ENCODE measurements at places on chromosomes 5 and 9.

GRCh38 chr9:123814496-123814895, 115.4 kb downstream of the DENND1A start:
- DNase-seq = no peak

GRCh38 chr5:82886911-82887310, 190.3 kb downstream of the TMEM167A start:
- DNase-seq = no peak

DNA sequence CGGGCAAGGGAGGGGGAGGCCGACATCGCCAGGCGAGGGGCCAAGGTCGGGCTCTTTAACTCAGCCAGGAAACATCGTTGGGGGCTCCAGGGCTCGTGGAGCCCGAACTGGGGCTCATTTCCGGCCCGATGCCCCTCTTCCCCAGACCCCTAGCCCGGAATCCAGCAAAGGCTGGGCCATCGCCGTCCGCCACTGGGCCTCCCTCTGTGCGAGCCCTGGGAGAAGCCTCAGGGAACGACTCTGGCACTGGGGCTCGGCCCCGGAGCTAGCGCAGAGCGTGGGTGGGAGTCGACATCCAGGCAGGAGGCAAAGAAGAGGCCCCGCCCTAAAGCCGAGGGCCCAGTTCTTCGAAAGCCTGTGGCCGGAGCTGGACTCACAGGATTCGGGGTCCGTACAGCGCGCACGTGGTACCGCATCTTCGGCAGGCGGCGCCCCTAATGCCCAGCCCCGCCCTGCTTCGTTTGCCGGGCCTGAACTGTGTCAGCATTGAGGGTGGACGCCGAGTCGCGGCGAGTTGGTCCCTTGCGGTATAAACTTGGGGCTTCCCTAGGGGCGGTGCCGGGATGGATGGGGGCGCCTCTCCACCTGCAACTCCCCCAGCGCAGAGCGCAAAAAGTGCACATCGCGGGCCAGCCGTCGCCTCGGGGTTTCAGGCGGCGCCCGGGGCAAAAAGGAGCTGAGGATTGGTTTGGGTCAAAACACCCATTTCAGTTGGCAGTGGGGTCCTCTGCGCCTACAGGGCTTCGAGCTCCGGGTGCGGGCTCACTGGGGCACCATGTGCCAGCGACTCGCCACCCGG, 3.6 kb upstream of the PAX5 start:
- no peak for DNase-seq

DNA sequence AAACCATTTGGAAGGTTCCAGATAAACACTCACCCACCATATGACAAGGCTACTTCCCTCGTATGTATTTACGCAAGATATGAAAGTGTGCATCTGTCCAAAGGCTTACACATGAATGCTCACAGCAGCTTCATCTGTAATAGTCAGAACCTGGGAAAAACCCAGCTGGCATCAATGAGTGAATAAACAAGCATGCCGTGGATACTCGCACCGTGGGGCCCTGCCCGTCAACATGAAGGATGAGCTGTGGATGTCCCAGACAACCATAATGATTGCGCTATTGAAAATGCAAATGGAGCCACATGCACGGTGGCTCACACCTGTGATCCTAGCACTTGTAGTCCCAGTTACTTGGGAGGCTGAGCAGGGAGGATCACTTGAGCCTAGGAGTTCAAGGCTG, 60.6 kb upstream of the FCN1 start:
- DNase-seq = no peak

GRCh38 chr5:74136276-74136825, 504.2 kb downstream of the ENC1 start:
- no peak for DNase-seq

DNA sequence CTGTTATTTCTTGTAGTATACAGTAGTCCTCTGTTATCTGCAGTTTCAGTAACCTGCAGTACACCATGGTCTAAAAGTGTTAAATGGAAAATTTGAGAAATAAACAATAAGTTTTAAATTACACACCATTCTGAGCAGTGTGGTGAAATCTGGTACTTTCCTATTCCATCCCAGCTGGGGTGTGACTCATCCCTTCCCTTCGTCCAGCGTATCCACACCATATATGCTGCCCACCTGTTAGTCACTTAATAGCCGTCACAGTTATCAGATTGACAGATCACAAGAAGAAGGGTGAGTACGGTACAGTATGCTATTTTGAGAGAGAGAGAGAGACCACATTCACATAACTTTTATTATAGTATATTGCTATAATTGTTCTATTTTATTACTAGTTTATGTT, 28.9 kb downstream of the FAM151B start:
- peak; percentile 33 for DNase-seq

DNA sequence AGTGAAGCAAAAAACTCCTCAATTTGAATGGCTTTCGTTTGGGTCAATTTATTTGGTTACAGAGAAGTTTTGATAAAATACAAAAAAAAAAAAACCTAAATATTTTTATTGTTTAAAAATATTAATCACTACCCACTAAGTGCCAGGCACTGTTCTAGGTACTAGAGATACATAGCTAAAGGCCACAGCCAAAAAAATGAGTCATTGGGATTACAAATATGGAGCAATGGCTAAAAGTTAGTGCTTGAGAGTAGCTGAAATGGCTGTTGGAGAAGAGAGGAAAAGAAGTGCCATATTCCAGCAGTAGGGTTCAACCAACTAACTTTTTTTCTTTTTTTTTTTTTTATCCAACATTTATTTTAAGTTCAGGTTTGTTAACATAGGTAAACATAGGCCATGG, 130.1 kb upstream of the PTGER4 start:
- no peak for DNase-seq

- DNase-seq = no peak
Measured at GRCh38 chr5:16712178-16712577, 95.4 kb upstream of the RETREG1 start.

DNA sequence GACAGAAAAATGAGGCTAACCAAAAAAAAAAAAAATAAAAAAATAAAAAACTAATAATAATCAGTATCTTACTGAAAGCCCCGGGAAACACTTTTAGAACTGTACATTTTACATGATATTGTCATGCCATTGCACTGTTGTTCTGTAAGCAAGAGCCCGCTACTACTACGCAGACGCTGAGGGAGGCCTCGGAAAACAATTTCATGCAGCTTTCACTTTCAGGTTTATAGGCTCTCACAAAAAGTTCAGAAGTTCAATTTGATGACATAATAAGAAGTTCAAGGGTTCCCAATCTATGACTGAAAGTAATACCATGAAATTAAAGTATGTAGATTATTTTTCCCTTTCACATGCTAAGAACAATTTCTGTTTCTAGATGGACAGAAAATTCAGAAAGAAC, 318.3 kb upstream of the ITGA1 start:
- peak; percentile 5 for DNase-seq

DNA sequence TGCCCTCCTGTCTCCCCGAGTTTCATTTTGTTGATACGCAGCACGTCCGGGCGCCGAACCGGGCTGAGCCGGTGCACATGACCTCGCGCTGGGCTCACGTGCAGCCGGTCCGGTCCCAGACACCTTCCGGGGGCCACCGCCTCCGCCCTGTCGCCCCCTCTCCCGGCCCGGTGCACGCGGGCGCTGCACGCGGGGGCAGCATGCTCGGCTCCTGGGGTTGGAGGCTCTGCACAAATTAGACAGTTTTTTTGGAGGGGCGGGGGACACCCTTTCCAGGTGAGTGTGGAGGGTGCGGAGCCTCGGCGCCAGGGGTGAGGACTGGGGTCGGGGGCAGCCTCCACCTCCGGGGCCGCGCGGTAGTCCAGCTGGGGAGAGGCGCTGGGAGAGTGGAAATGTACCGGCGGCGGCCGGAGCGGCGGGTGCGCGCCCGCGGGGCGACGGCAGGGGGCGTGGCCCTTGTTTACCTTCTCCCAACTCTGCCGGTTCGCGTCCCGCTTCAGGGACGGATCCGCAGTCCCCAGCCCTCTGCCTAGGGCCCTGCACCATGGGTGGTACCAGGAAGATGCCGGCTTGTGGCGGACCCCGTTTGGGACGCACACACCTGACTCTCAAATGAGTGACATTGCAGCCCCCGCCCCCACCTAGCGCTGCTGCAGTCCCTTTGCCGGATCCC, 1.1 kb downstream of the JADE2 start:
- peak; percentile 87 for DNase-seq

GRCh38 chr9:105246656-105247173, 2.3 kb downstream of the SLC44A1 start:
- no peak for DNase-seq
